ENCODE measurements at places on chromosomes 4 and X.

- DNase-seq = no peak
Measured at GRCh38 chrX:24392709-24393108, 32.3 kb downstream of the SUPT20HL1 start.

DNA sequence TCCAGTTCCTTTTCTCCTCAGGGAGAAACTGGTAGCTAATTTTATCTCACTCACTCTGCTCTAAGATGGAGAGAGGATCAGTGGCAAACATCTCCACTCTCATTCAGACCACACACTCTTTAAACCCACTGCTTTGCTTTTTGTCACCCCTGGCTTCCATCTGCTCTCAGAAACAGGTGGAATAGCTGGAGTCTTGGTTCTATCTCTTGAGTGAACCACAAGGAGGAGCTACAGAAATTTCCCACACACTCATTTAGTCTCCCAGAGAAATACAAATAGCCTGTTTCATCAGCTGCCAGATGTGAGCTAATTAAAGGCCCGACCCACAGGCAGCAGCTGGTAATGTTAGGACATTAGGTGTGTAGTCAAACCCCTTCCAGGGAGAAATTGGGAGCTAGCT is 96.6 kb downstream of the STPG2 start:
- DNase-seq = no peak

- no peak for DNase-seq
Measured at GRCh38 chr4:177566691-177567090, 124.5 kb upstream of the AGA start.

DNA sequence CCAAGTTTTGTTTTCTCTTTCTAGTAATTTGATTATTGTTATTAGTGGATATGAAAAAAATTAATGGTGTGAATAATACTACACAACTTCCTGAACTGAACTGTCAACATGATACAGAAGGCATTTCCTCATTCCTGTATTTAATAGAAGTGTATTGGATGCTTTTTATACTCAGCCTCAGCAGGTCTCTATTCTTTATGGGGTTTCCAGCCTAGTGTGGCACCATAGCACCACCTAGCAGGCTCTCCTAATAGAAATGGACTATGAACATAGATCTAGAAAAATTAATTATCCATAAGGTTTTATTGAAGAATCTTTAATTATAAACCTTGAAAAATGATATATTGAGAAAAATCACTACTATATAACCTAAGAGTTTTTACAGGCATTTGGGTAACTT is 52.4 kb downstream of the GLRB start:
- DNase-seq = no peak

- DNase-seq = no peak
Measured at GRCh38 chrX:14546190-14546589, 16.9 kb downstream of the GLRA2 start.

DNA sequence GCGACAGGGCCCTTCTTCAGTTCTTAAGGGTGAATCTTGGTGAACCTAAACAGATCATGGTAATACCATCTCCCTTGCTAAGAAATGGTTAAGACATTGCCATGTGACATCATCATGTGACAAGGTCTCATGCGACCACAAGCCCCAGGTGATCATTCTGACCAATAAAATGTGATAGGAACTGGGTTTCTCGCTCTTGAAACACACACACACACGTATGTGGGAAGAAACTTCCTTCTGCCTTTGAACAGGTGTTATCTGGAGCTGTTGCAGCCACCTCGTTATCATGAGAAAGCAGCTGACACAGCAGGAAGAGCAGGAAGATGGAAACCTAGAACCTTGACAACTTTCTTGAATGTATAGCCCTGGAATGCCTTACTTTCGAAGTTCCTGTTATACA is 10.2 kb downstream of the SOD3 start:
- DNase-seq = no peak

DNA sequence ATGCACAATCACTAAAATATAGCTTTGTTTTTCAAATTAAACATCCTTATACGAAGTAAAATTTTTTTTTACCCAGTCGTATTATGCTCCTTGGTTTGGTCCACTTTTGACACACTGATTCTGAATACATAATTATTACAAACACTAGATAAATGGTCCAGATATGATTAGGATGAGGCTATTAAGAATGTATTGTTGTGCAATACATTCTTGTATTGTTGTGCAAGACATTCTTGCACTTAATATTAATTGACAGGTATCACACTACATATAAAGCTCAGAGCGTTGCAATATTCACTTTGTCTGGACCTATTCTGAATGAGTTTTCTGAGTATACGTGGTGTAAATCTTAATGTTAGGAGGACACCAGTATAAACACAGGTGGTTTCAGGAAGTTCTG is 464.0 kb downstream of the CFAP47 start:
- no peak for DNase-seq

GRCh38 chrX:124414281-124414680 is 67.9 kb downstream of the SH2D1A start:
- DNase-seq = no peak

DNA sequence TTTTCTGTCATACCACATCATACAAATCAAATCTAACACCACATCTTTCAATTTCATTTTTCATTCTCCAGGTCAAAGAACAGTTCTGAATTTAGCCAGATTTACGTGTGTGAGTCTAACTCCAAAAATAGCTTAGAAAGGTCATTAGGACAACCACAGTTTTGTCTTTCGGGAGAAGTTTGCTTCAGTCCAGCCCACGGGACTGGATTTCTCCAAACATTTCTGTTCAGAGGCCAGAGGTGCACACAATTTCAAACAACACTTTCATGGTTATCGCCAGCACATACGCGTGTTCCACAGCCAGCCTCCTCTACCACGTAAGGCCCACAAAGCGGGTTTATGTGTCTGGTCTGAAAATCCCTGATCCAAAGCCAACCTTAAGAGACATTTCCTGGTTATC is 65.9 kb downstream of the VEGFC start:
- DNase-seq = no peak

DNA sequence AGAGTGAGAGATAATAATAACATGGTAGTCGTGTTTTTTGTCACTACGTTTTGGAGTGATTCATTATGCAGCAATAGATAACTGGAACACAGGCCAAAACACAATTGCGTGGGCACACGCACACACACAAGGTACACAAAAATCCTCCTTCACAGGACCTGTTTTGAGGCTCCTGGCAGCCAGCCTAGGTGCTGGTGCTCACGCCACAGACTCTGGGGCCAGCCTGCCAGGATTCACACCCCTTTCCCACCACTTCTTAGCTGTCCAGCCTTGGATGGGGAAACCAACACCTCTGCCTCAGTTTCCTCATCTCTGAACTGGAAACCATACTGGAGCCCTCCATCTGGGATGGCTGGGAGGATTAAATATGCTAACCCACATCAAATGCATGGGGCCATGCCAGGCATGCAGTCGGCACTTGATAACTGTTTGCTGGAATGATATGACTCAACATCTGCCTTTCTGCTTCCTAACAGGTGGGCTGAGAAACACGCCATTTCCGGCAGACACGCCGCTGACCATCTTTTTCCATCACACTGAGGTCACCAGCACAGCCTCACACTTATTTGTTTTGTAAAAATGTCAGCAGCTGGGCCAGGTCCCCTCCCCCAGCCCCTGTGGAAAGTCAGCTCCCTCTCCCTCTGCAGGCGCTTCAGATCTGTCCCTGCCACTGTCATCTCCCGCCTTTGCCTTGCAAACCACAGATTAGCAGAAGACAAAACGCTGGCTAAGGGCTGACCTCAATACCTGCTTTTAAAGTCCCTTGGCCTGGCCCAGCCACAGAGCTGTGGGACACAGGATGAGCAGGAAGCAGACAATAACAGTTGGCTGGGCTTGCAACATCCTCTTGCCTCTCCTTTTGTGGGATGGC is 237.5 kb downstream of the BCOR start:
- DNase-seq = peak; percentile 88

DNA sequence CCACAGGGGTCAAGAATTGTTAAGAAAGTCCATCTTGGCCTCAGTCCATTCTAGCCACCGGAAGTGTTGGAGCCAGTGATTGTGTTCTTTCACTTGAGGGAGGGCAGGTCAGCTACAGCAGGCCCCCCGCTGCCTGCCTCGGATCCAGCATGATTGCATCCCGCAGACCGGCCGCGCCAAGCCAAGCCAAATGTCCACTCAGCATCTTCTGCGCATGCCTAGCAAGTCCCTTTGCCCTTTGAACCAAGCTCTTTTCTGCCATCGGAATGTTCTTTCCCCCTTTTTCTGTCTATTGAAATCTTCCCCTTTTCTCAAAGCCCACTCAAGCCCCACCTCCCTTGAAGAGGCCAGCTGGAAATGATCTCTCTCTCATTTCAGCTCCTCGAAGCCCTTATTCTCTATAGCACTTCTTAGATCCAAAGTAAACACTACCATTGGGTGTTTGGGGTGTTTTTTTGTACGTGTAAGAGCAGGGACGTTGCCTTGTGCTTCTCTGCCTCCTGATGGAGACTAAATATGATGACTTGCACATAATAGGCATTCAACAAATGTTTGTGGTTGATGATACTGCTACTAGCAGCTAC is 147.8 kb upstream of the BCOR start:
- DNase-seq = no peak

- DNase-seq = no peak
Measured at GRCh38 chr4:84750260-84750959, 167.5 kb downstream of the CDS1 start.

DNA sequence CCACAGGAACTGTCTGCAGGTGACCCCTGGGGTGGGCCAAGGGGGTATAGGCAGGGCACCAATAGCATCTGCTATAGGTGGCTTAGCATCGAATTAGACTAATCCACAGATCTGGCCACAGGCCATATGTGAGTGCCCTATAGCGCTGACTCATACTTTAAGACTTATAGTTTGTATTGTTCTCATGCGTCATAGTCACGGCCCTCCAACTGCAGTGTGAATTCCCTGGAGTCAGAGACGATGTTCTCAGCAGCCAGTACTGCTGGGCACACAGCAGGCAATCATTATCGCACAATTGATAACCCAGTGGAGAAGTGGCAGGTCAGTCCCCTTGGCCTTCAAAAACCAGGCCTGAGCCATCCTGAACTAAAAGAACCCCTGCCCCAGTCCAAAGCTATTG is 58.1 kb downstream of the ADGRG2 start:
- DNase-seq = no peak

DNA sequence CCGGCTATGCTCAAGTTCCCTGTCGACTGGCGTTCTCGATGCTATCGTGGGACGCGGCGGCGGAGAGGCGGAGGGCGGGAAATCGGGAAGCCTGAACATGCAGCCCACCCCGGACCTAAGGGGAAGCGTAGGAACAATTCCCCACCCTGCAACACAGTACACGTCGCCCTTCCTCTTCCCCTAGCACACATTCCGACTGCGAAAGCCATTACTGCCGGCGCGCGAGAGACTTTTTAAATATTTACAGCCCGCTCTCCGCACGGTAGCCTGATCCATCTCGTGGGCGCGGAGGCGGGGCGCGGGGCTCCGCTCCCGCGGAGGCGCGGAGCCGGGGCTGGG is 48.1 kb upstream of the BCOR start:
- DNase-seq = no peak

- no peak for DNase-seq
Measured at GRCh38 chr4:122479935-122480416, 23.5 kb upstream of the IL2 start.

DNA sequence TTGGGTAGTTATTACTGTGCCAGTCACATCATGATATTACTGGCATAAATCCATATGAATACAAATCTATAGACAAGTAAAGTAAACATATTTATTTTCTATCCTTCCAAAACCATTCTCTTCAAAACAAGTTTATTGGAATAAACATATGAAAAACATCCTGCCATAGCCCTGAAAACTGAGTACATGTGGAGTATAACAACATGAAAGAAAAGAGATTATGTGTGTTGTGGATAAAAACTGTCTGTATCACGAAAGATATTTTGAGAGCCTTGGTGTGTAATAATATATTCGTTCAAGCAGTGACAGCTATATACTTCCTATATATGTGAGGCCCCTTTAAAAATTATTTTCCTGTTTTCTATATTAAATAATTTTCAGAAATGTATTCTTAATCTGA is 1742.2 kb downstream of the ARAP2 start:
- no peak for DNase-seq
